ENCODE measurements at places on chromosomes 12 and 14.

DNA sequence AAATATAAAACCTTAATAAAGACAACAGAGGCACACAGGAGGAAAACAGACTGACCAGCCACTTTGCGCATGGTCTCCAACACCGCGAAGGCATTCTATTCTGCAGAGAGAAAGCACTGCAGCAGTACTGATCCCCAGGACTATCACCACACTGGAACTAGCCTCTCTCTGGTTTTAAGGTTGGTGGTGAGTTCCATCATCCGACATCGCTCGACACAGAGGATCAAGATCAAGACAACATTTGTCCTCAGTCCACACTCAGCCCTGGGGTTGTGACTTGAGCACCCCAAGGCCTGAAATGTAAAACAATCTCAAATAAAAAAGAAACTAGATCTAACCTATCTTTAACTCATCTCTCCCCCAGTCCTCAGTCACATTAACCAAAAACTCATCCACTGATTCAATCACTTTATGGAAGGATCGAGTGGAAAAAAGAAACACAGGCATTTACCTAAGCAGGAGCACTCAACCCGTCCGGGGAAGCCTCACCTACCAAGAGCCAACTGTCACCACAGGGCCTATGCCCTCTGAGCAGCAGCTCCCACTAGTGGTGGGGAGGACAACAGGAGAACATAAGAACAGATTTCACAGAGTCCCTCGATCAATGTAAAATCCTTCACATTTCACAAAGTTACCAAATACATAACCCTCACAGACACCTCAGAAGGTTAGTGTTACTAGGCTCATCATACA, 17.7 kb downstream of the STXBP6 start:
- DNase-seq = no peak

DNA sequence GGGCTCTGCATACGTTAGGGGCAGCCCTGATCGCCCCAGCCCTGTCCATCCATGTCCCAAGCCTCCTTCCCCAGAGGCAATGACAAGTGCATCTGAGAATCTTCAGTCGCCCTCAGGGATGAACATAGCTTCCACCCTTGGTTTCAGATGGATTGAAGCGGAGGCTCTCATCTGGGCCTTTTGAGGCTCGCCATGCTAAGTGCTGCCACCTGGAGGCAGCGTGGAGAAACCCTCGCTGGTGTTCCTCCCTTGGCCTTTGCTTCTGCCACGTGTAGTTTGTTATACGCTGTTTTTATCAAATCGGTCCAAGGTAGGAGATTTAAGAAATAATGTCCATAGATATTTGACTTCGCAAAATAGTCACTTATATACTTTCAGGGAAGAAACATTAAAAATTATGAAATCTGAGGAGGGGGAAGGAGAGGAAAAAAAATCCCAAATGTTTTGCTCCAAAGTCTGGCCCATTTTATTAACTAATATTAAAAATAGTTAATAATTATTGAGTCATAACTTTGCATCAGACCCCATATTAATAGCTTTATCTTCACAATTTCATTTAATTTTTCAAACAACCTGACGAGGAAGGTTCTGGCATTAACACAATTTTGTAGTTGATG, 28.8 kb upstream of the LRRC10 start:
- no peak for DNase-seq

GRCh38 chr14:99907761-99908652, 114.8 kb downstream of the EML1 start:
- DNase-seq = no peak

- DNase-seq = no peak
Measured at GRCh38 chr12:9736936-9737705, 4.2 kb upstream of the CLECL1 start.

GRCh38 chr14:36424478-36425102, 95.4 kb downstream of the NKX2-1 start:
- DNase-seq = peak; percentile 97

DNA sequence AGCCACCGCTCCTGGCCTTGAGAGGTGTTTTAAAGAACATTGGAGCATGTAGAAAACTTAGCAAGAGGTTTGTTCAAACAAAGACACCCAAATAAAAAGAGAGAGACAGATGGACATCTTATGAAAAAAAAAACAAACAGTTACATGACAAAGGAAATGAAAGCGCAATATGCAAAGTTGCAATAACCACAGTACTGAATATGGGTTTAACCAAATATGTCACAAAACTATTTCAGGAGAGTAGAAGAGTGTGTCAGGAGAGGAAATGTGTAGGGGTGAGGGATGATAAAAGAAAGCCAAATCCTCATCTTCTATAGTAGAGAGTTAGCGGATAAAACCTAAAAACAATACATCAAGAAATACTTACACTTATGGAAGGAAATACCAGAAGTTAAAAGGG, 98.4 kb downstream of the GTF2A1 start:
- DNase-seq = no peak

- DNase-seq = no peak
Measured at GRCh38 chr14:104968153-104968527, 10.0 kb downstream of the AHNAK2 start.

DNA sequence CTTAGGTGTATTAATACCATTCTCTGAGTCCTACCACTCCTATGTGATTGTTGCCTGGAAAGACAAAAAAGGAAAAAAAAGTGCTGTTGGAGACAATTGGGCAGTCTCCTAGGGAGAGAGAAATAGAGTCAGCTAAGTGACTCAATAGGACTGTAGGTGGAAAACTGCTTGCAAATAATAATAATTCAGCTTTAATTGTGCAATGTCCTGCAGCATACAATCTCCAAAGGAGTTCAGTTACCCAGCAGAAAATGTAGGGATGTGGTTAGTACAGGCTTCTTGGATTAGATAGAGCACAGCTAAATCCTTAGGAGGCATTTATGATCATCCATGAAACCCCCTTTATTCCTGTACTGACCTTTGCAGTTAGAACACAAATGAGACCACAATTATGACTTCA, 3.0 kb upstream of the SRSF9 start:
- no peak for DNase-seq

DNA sequence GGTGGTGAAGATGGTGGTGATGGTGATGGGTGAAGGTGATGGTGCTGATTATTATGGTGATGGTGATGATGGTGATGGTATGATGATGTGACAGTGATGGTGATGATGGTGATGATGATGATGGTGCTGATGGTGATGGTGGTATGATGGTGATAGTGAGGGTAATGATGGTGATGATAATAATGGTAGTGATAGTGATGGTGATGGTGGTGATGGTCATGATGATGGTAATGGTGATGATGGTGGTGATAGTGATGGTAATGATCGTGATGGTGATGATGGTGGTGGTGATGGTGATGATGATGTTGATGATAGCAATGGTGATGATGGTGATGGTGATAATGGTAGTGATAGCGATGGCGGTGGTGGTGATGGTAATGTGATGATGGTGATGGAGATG, 197.9 kb upstream of the ALG10B start:
- DNase-seq = no peak

- DNase-seq = no peak
Measured at GRCh38 chr12:77225373-77225772, 160.0 kb upstream of the E2F7 start.

DNA sequence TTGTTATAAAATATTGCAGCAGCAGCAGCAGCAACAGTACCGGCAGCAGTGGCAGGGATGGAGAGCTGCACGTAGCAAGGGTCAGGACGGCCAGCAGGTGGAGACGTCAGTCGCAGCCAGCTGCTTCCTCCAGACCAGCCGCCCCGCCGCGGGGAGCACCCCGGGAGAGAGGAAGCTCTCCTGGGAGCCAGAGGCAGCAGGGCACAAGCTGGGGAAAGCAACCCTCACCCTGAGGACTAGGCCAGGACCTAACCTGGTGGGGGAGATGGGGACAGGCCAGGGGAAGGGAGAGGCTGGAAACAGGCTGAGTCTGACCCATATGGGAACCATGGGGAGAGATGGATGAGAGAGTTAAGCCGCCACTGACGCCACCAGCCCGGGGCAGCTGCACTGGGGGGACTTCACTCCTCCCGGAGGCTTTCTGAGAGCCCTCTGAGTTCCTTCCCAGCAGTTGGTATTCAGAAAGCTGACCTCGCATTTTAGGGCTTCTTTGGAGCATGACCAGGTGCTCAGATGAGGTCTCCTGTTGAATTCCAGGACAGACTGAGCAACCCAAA, 56.3 kb downstream of the SPTB start:
- DNase-seq = peak; percentile 35

GRCh38 chr12:52798003-52798670, 2.2 kb upstream of the KRT3 start:
- DNase-seq = no peak

GRCh38 chr14:76352639-76353281, 23.2 kb upstream of the ESRRB start:
- no peak for DNase-seq

- DNase-seq = no peak
Measured at GRCh38 chr12:54840244-54840865, 14.0 kb upstream of the MUCL1 start.

- no peak for DNase-seq
Measured at GRCh38 chr12:40515041-40515816, 177.0 kb upstream of the CNTN1 start.

GRCh38 chr14:38083039-38083438, 124.7 kb upstream of the SSTR1 start:
- no peak for DNase-seq
